ENCODE measurements at places on chromosomes 11 and 22.

DNA sequence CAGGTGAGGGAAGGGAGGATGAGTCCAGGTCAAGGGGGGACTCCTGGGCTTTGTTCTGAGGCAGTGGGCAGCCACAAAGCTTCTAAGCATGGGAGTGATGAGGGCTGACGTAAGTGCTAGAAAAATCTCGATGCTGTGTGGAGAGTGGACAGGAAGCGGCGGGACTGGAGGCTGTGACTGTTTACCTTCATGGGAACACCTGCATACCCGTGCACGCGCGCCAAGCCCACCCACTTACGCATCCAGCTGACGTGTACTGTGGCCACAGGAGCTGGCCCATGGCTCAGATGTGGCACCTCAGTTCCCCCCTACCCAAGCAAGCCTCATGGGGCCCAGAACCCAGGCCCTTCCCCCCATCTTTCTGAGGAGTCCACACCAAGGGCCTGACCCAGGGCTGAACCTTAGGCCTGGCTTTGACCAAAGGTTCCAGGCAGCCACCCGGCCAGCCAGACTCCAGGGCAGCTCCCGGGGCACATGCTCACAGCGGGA lies 14.0 kb downstream of the MYRF start:
- no peak for DNase-seq

GRCh38 chr11:20154381-20154780 lies 5.9 kb downstream of the DBX1 start:
- DNase-seq = no peak

- DNase-seq = no peak
Measured at GRCh38 chr22:37195921-37196320, 7.9 kb upstream of the C1QTNF6 start.

DNA sequence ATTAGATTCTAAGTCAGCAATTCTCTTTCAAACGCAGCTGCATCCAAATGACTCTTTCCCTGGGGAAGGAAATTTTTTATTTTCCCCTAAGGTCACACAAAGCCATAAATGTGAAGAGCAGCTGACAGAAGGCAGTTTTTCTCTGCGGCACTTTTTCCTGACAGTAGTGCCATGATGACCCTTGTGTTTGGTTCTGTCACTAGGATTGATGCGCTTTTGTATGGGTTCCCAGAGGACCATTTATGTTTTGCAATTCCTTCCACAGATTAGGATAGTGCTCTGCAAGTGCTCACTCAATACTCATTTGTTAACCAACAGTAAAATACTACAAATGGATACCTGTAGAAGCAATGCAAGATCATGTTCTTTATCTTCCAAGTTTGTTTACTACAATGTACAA lies 359.6 kb upstream of the CTSC start:
- no peak for DNase-seq

- no peak for DNase-seq
Measured at GRCh38 chr22:50305923-50306566, 1.4 kb downstream of the PLXNB2 start.

DNA sequence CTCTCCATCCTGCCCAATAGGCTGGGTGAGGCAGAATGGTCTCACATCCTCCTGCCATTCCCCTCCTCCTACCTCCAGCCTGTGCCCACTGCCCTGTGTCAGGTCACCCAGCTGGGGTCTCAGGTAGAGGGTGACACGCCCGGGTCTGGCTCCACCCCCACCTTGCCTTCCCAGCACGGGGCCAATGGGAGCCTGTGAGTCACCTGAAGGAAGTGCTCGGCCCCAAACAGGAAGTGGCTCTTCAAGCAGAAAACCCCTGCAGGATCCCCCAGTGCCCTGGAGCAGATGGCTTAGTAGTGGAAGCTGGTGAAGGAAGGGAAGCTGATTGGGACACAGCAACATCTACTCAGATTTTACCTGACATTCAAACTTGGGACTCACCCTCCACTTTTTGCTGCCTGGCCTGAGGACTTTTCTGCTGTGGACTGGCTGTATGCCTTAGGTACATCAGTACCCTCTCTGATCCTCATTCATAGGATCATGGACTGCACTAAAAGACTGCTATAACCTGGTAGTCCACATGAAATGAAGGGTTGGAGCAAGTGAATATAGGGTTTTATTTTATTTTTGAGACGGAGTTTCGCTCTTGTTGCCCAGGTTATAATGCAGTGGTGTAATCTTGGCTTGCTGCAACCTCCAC lies 33.4 kb downstream of the GDPD5 start:
- DNase-seq = peak; percentile 76

DNA sequence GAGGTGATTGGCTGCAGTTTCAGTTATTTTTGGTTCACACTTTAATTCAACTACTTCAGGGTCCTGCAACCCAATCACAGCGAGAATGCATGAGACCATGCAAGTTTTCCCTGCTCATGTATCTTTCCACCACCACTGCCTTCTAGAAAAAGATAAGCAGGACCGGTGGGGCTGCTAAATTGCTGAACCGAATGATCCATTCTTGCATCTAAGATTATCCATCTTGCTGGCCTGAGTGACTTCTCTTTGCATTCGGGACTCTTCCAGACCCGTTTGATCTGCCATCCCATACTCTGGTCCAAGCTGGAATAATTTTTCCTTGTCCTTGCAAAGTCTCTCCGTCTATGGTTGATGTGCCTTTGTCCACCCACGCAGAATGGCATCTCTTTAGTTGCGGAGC lies 56.3 kb upstream of the TP53I11 start:
- no peak for DNase-seq

DNA sequence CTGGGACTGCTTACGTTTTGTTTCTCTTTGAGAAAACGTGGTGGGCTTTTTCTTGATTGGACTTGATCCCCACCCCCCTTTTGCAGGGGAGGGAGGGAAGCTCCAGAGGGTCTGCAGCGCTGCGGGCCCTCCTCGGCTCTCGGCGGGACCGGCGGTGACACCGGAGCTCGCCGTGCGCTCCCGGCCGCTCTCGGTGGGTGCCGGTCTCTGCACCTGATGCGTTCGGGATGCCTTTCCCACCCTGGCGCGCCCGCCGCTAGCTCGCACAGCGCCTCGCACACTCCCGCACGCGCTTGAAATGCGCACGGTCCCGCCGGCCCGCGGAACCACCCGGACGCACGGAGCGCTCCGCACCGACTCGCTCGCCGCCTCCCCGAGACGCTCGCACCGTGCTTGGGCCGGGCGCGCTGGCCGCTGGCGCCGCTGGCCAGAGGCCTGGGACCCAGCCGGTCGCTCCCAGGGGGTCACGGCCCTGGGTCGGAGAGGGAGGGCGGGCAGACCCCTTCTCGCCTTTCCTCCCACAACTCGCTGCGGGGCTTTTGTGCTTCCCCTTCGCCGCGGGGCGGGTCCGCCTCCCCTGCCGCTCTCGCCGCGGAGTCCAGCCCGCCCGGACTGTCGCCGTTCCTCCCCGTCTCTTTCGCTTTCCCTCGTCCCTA lies 1.0 kb downstream of the ZBTB16 start:
- DNase-seq = no peak

- DNase-seq = peak; percentile 70
Measured at GRCh38 chr11:134050541-134051383, 18.1 kb upstream of the JAM3 start.

DNA sequence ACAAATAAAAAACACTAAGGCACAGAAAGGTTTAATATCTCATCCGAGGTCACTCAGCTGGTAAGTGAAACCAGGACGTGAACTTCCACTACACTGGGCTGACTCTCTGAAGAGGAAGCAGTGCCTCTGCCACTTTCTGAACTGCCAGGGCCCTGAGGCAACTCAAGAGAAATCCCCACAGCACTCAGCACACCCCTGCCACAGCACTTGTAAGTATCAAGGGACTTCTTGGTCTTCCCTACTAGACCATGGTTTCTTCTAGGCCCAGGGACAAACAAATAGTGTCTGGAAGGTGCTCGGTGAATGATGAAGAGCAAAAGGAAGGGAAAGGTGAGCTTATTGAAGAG lies 49.7 kb downstream of the RPL27A start:
- DNase-seq = no peak

GRCh38 chr11:1377231-1377780 lies 12.4 kb upstream of the BRSK2 start:
- no peak for DNase-seq

DNA sequence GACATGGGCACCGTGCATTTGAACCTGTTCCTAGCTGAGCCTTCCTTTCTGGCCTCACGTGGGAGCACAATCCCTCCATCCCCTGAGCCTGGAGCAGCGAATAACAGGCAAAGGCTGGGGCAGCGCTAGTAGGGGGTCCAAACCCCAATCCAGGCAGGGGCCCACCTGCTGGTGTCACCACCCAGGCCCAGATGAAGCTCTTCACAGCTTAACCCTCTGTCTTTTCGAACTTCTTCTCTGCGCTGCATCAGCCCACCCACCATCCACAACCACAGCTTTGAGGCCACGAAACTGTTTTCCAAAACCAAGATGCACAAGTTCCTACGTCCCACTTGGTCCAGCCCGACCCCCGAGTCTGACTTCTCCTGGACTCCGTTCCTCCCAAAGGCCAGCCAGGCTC lies 11.5 kb downstream of the KCNC1 start:
- no peak for DNase-seq

GRCh38 chr22:20552443-20553401 lies 45.3 kb downstream of the MED15 start:
- DNase-seq = no peak

DNA sequence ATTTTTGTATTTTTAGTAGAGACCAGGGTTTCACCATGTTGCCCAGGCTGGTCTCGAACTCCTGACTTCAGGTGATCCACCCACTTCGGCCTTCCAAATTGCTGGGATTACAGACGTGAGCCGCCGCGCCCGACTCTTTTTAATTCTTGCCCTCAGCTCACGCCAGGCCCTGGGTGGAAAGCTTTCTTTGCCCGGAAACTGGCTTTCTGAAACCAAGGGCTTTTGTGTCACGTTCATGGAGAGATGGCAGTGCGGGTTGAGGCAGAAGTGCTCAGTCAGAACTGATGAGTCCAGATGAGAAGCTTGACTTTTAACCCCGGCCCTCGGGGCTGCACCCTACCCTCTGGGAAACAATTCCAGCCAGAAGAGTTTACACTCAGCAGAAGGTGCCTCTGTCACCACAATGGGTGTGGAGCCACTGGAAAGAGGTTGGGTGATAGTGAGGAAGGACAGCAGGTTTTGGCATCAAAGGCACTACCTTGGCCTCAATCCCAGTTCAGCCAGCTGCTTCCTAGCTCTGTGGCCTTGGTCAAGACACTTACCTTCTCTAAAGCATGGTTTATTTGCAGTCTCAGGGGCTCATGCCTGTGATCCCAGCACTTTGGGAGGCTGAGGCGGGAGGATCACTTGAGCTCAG lies 890 bp upstream of the ARFGAP3 start:
- DNase-seq = no peak

DNA sequence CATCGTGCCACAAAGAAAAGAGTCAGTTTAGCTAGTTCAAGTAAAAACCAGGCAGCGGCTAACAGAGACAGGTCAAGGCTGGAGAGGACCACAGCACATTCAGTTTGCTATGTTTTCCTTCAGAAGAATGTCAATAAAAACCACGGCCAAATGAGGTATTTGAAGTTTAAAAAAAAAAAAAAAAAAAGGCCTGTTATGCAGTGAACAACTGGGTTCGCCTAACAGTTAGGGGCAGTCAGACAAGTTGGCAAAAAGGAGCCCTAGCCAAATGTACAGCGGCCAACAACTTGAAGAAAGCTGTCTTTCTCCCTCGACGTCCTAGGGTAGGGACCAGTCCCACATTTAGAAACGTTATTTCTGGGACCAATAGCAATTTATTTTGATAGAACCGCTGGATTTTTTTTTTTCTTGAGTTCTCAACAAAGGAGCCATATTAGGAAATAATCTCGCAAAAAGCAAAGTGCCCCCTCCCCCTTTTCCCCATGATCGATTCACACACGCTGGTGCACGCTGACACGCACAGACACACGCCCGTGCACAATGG lies 237.8 kb downstream of the TTC28 start:
- no peak for DNase-seq

DNA sequence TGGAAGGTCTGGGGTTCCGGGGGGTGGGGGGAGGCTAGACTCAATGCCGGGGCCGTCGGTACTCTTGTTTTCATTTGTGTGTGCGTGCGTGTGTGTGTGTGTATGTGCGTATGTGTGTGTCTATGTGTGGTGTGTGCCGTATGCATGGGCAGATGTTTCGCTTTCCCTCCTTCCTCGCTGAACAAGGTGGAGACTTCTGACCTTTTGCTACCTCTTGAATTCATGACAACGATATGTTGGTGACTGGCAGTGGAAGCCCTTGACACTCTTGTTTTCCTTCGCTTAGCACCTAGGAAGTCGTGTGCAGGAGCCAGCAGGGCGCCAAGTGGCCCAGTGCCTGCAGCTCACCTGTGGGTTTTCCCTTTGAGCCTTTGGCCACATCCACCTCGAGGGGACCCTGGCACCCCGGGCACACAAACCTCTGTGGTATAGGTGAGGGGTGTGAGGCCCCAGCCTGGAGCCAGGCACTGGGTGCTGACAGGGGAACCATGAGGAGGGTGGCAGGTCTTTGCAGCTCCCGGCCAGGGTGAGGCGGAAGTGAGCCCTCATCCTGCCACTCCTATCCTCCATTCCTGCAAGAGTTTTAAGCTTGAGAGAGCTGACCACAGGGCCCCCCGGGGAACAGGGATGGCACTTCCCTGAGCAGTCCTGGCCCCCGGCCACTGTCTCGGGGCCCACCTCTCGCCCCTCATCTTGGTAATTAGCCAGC lies 19.3 kb upstream of the TMEM191C start:
- no peak for DNase-seq

GRCh38 chr22:25111579-25112517 lies 87.8 kb upstream of the CRYBB3 start:
- DNase-seq = no peak

- no peak for DNase-seq
Measured at GRCh38 chr22:36086170-36086490, 57.5 kb upstream of the RBFOX2 start.

GRCh38 chr11:112555491-112556364 lies 295.1 kb upstream of the PLET1 start:
- DNase-seq = peak; percentile 64

- DNase-seq = peak; percentile 88
Measured at GRCh38 chr11:66081505-66081904, 11.4 kb downstream of the PACS1 start.

GRCh38 chr11:17774232-17775034 lies 39.9 kb downstream of the KCNC1 start:
- no peak for DNase-seq

All from CD4-positive, alpha-beta T cell treated with Interleukin-6 at 100 ng/mL for 8 hours (primary cell).